ENCODE measurements at places on chromosomes 7 and 10.

DNA sequence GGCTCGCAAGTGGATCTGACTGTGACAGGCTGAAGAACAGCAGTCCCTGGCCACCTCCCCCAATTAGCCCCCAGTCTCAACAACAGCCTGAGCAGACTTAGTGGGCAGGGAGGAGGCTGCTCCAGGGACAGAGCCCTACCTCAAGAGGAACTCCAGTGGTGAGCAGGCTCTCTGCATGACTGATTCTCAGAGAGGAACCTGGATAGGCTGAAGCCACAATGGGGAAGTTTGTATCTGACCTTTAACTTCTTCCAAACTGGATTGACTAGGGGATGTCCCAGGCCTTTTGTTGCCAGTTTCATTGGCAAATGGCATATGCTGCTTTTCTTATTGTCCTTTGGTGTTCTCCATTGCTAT lies 93.0 kb downstream of the ARHGAP22 start:
- peak; percentile 16 for DNase-seq

- DNase-seq: no peak
Measured at GRCh38 chr10:43076876-43077420, at the start of gene RET. Gene RET, plus strand, starts transcription at chr10:43077069. Its CDS starts 190 bp downstream, at chr10:43077259.

- DNase-seq: no peak
Measured at GRCh38 chr10:49037187-49037586, 78.1 kb downstream of the VSTM4 start.

GRCh38 chr10:48607356-48608278 lies 2.7 kb upstream of the ARHGAP22 start:
- no peak for DNase-seq

DNA sequence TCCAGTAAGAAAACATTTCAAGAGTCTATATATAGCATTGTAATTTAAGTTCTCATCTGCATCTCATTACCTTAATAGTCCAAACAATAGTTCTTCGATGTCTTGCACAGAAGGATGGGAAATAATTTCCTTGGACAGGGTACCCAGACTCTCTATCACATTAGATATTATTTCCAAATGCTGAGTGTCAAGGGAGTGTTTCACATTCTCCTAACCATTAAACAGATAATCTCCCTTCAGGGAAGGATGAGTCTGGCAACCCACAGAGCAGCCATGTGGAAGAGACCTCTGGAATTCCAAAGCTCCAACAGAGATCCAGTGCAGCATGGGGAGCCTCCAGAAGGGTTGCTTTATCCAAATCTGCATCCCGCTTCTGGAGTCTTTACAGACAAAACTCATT lies 89.6 kb downstream of the FZD1 start:
- no peak for DNase-seq

DNA sequence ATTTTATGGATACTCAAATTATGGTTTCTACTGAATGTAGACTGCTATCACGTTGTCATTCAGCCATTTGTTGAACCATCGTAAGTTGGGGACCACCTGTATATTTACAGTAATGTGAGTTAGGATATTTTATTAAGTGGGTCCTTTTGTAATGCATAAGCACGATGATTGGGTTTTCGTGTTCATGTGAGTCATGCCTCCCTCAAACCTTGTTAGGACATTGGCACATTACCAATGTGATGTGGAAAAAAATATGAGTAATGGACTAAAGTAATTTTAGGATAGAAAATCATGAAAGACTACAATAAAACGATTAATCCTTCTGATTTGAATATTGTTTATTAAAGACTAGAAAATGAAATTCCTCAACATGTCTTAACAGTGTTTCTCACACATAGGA lies 8.7 kb downstream of the SMC3 start:
- no peak for DNase-seq

GRCh38 chr10:21272643-21273399 lies 252.7 kb downstream of the SKIDA1 start:
- DNase-seq: no peak

GRCh38 chr7:67344481-67345193 lies 348.0 kb downstream of the TYW1 start:
- no peak for DNase-seq

- no peak for DNase-seq
Measured at GRCh38 chr10:95253007-95253406, 37.8 kb downstream of the PDLIM1 start.

DNA sequence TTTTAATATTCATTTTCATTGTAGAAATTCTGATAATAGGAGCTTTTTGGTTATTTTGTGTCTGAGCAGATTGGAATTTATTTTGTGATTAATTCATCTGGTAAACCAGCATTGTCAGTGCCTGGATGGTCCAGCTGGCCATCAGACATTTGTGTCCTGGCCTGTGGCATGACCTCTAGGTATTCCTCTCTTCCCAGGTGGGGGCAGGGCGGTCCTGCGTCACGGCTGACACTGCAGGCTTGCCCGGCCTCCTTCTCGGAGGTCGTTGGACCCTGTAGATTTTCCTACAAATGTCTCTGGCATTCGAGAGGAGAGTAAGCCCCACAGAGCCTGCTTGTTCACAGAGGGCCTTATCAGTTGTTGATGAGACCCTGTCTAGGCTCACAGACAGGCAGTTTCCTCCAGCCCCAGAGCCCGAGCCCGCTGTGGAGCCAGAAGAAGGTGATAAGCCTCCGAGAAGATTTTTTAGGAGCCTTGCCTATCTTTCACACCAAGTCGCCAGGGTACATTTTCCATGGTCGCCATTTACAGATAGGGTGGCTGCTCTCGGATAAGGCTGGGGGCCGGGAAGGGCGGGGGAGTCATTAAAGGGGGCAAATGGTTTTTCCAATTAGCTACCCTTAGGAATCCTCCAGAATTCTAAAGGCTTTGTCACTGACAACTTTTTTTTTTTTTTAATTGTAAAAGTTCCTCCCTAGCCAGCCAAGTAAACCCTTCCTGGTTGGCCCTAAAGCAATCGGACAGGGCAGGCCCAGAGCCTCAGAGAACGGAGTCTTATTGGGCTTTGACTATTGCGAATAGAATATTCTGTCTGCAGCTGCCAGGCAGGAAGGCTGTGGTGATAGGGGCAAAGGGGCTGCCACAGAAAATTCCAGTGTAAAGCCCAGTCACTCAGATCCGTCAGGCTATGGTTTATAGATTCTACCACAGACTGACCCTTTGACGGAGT lies 78.1 kb upstream of the TBX20 start:
- no peak for DNase-seq

DNA sequence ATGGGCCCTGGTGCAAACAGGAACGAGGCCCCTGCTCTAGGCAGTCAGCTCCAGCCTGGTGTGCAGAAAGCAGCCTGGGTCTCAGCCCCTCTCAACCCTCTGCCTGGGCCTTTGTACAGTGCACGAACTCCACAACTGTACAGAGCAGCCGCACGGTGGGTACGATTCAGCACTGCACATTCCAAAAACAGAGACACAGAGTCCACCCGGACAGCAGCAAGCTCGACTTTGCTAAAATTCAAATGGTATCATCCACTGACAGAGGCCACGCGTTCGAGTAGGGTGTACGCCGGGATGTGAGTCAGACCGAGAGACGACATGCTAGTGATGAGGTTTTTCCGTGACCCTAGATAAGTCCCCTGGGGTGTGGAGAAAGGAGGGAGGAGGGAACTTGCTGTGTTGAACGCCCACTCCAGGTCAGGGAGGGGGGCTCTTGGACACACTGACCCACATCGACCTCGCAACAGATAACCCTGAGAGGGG lies 65.6 kb upstream of the PDGFA start:
- no peak for DNase-seq

GRCh38 chr7:40374575-40374974 lies 239.8 kb downstream of the SUGCT start:
- no peak for DNase-seq

- no peak for DNase-seq
Measured at GRCh38 chr10:31063841-31064240, 32.2 kb upstream of the ZNF438 start.

DNA sequence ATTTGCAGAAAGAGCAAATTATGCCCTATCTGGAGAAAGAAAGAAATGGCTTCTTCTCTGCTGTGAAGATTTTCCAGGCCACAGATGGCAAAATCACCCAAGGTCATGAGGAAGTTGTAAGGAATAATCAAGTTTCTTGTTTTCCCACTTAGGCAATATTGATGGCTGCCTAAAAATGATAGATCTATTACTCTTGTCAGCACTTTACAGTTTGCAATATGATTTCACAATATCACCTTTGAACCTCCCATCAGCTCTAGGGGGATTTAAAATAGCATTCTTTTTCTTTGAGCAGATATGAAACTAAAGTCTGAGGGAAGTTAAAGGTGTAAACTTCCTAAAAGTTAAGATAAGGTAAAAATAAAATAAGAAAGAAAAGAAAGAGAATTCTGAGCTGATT lies 6.7 kb downstream of the NPSR1 start:
- DNase-seq: no peak

DNA sequence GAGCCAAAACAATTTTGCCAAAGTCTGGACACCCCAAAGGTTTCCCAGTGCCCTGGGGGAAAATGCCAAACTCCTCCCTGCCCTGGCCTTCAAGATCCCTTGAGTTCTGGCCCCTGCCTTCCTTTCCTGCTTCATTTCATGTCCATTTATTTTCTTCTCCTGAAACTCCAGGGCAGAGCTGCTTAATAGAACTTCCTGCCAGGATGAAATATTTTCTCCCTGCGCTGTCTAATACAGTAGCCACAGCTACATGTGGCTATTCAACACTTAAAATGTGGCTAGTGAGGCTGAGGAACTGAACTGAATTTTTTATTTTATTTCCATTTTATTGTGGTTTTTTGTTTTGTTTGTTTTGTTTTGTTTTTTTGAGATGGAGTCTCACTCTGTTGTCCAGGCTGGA lies 49.6 kb downstream of the COL13A1 start:
- no peak for DNase-seq

DNA sequence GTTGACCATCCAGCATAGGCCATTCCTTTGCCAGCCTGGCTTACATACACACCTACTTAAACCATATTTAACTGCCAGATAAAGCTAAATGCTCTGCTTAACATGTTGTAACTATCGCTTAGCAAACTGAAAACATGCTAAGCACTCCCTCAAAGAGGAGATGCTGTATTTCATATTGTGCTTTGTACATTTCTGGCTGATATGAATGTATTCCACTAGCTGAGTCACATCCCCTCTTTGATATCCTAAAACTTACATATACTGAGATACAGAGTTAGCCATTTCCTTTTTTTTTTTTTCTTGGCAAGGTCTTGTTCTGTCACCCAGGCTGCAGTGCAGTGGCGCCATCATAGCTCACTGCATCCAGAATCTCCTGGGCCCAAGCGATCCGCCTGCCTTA lies 99.4 kb downstream of the TPST1 start:
- no peak for DNase-seq

GRCh38 chr10:115093286-115093775 lies at the start of gene ATRNL1:
Gene ATRNL1, plus strand, starts transcription at chr10:115093365. Its CDS starts 386 bp downstream, at chr10:115093751.
- DNase-seq: no peak

Data from CD4-positive, alpha-beta T cell treated with Interferon gamma for 1 hour (primary cell).